ENCODE measurements at places on chromosomes 12 and 14.

- DNase-seq = no peak
Measured at GRCh38 chr12:21962236-21962635, 21.0 kb upstream of the ABCC9 start.

GRCh38 chr12:86914721-86915120, 658.5 kb upstream of the MGAT4C start:
- peak; percentile 36 for DNase-seq

DNA sequence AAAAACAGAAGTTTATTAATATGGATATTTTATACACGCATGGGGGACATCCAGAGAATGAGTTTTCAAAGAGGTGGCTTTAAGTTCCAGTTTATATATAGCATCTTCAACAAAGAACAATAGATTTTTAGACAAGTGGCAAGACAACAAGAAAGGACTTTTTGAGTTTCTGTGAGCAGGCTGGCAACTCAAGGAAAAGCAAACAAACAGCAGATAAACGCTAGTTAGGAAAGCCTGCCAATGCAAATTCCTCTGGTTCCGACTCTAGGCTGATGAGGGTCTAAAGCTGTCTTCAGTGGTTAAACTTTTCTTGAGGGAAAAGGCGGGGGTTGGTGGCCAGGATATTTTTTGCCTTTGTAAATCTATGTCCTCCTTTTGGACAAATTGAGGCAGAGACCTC, 78.4 kb upstream of the EEA1 start:
- DNase-seq = no peak

GRCh38 chr12:3437986-3438385, 53.0 kb upstream of the PRMT8 start:
- DNase-seq = no peak

DNA sequence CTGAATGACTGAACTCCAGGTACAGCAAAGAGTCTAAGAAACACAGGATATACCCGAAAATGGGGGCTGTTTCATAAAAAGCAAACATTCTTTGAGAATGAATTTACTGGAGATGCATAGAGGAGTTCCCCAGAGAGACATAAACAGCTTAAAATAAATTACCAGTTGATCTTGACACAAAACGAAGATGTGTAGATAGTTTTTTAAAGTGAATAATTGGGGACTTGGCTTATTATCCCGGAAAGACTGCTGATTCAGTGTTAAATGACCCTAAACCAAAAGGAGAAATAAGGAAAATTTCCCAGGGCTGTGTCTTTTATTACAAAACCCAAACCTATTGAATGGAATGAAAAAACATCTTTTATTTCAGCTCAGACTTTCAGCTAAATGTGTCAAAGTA, 1052.8 kb upstream of the TMEM132C start:
- DNase-seq = no peak

- no peak for DNase-seq
Measured at GRCh38 chr14:60101786-60102185, 10.1 kb downstream of the PCNX4 start.

- DNase-seq = no peak
Measured at GRCh38 chr14:24673534-24674203, 39.7 kb upstream of the GZMB start.

DNA sequence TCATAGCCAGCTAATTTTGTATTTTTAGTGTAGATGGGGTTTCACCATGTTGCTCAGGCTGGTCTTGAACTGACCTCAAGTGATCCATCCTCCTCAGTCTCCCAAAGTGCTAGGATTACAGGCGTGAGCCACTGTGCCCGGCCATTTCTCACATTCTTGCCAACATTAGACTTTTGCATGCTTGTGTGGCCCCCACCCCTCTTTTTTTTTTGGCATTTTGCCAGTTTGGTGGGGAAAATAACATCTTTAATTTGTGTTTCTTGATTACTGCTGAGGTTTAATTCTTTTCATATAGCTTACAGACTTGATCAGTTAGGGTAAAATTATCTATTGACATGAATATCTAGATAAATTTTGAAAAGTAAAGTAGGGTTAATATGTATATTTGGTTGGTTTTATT, 3.8 kb downstream of the CCT2 start:
- no peak for DNase-seq

DNA sequence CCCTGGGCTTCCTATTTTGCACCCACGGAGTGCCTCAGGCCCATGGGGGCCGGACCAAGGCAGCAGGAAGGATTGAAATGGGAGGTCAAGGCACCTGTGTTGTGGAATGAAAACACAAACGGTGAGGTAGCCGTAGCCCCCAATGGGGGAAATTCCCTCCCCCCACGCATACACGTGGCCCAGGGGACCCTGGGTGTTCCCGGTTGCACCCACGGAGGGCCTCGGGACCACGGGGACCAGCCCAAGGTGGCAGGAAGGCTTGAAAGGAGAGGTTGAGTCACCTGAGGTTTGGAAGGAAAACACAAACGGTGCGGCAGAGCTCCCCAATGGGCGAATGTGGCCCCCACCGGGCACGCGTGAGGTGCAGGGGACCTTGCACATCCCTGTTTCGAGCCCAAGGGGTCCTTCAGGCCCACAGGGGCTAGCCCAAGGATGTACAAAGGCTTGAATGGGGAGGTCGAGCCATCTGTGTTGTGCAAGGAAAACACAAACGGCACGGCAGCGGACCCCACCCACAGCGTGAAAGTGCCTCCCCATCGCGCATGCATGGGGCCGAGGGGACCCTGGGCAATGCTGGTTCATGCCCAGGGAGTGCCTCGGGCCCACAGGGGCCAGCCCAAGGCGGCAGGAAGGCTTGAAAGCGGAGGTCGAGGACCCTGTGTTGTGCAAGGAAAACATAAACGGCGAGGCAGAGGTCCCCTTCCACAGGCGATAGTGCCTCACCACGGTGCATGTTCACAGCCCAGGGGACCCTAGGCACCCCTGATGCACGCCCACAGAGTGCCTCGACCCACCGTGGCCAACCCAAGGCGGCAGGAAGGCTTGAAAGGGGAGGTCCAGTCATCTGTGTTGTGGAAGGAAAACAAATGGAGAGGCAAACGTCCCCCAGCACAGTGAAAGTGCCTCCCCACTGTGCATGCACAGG, 376.7 kb downstream of the ALG10 start:
- DNase-seq = peak; percentile 1

- DNase-seq = no peak
Measured at GRCh38 chr14:57611555-57612075, 118.0 kb upstream of the CCDC198 start.

DNA sequence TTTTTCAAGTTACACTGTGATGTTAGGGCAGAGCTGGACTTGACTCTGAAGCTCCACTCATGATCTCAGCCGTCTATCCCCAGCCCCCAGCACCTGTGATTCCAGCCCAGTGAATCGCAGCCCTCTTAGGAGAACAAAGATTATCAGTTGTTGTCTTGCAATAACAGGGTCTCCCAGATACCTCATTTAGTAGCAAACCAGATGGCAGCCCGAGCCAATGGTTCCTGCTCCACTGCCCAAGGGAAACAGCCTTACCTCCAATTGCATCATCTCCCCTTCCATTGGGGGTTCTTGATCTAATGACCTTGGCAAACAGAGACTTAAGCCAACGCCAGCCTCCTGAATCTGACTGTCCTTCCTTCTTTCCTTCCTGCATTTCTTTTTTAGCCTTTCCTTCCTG, 371.2 kb downstream of the BCL11B start:
- DNase-seq = no peak

DNA sequence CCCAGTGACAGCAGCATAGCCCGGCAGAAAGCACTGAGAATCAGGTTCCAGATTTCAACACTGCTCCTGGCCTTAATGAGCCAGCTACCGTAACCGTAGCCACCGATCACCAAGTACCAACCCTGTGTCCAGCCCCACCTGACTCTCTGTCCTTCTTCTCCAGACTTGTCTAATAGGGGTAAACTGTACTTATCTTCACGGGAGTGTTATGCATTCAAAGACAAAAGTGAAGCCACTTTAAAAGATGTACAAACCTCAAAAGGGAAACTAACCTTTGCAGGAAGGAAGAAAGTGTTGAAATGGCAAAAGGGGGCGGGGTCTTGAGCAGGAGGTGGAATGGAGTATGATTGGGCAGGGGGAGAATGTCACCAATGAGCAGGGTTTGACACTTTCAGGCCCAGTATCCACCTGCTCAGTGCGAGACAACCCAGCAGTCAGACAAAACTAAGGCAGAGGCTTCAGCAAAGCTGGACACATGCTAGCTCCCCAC, 226.1 kb downstream of the CHST11 start:
- no peak for DNase-seq

GRCh38 chr12:29066011-29066588, 83.0 kb upstream of the FAR2 start:
- DNase-seq = no peak

- no peak for DNase-seq
Measured at GRCh38 chr12:52741375-52742195, 35.6 kb downstream of the KRT76 start.

DNA sequence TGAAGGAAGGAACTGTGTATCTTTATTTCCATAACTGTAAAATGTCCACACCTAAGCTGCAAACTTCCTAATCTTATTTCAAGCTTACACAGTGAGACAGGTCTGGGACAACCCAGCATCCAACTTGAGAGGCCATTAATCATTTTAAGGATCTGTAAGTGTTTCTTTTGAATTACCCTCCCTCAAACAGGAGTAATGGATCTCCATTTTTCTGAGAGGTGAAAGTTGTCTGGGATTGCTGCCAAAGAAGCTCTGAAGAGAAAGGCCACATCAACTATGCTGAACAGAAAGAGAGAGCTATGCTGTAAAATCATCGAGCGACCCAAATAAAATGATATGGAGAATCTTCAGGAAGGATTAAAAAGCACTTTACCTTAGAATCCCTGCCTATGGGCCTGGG, 131.7 kb upstream of the CPNE8 start:
- no peak for DNase-seq

GRCh38 chr12:94239332-94239993, 91.1 kb downstream of the PLXNC1 start:
- no peak for DNase-seq

GRCh38 chr12:14956024-14956891, 5.1 kb downstream of the ARHGDIB start:
- no peak for DNase-seq

DNA sequence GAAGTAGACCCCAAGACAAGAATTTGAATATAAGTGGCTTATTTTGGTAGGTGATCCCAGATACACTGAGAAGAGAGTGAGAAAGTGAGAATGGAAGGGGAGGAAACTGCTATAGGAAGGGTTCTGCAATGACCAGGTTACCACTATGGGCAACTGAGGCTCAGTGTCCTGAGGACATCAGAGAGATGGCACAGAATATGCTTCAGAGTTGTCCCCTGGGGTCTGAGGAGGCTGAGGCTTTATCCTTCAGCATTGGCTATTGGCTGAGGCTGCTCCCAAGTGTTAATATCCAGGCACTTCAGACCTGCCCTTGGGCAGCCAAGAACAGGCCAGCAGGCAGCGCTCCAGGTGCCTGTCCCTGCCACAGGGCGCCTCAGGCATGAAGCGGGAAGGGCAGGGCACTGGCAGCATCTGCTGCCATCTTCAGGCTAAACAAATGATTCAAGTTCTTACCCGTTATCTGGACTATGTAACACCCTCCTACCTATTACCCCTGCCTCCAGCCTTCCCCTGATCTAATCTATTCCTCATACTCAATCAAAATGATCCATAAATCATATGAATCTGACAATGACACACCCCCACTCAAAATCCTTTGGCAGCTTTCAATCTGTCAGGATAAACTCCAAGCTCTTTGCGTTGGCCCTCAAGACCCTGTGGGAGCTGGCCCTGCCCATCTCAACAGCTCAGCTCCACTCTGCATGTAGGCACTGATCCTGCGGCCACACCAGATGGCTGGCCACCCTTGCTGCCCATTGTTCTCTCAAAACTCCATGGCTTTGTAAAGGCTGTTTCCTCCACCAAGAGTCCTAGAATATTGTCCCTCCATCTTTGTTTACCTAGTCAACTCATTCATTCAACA, 42.4 kb downstream of the CKAP4 start:
- DNase-seq = no peak

DNA sequence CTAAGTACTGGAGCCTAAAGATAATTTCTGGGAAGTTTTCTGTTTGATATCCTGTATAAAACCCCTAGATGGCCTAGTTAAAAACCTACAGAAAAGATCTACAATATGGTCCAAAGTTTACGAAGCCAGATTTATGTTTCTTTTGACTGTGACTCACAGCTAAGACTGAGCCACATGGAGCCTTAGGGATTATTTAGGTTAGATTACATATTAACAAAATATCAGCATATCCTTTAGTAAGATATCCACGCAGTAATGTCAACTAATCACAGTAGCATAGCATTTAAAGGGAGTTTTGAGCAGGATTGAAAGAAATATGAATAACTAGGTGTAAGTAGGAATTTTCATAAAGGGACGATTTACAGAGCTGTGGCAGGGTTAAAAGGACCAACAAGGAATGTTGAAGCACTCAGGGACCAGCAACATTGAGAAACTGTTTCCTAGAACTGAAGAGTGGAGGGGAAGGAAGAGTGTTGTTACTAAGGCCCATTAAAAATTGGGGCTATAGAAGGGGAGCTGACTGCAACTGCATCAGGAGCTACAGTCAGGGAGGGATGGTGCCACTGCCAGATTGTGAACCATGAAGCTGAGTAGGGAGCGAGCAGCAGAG, 155.5 kb downstream of the DACT1 start:
- DNase-seq = no peak

GRCh38 chr14:64795921-64796320, 83.8 kb downstream of the SPTB start:
- DNase-seq = peak; percentile 78

DNA sequence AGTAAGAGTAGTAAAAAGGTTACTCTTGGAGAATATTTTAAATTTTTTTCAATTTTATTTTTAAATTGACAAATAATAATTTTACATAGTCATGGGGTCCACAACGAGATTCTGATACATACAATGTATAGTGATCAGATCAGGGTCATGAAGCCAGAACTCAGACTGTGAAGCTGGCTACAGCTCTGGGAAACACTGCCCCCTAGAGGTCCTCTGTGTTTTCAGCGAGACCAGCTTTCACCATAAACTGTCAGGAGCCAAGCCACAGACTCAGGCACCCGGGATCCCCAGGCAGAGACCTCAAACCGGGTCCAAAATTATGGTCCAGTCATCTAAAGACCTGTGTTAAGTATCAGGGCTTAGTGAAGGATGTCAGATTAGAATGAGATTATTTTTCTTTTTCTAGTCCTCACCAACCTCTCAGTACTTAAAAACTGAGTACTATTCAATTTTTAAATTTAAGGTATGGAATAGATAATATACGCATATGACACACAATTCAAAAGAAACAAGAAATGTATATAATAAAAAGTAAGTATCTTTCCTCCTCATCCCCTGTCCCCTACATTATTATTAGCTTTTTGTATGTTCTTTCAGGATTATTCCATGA, 397.1 kb downstream of the MDGA2 start:
- peak; percentile 20 for DNase-seq

GRCh38 chr14:33631021-33631420, 319.9 kb downstream of the EGLN3 start:
- no peak for DNase-seq
